Lung (tissue), 17 donors: ENCODE measurements at places on chromosomes 6 and 20. TPM values are rescaled to one million over a fixed set of nuclear protein-coding genes. Genes with fewer than 3 reads are reported as not detected.

The NR2E1 gene
- total RNA-seq = not detected

The CLDN20 gene
- total RNA-seq = not detected

The USP49 gene
- total RNA-seq = 8.6 TPM

The TENT5A gene
- total RNA-seq = 12.0 TPM

The MAFB gene
- total RNA-seq = 65.0 TPM

The HLA-DPA1 gene
- 321 TPM for total RNA-seq

The KCNS1 gene
- total RNA-seq = 3.0 TPM

The ZBTB12 gene
- total RNA-seq = 6.4 TPM

The ABHD12 gene
- total RNA-seq = 34.3 TPM

The PNLDC1 gene
- 0.28 TPM for total RNA-seq

The KHDC1 gene
- 3.0 TPM for total RNA-seq

The LIME1 gene
- 9.0 TPM for total RNA-seq

DNA sequence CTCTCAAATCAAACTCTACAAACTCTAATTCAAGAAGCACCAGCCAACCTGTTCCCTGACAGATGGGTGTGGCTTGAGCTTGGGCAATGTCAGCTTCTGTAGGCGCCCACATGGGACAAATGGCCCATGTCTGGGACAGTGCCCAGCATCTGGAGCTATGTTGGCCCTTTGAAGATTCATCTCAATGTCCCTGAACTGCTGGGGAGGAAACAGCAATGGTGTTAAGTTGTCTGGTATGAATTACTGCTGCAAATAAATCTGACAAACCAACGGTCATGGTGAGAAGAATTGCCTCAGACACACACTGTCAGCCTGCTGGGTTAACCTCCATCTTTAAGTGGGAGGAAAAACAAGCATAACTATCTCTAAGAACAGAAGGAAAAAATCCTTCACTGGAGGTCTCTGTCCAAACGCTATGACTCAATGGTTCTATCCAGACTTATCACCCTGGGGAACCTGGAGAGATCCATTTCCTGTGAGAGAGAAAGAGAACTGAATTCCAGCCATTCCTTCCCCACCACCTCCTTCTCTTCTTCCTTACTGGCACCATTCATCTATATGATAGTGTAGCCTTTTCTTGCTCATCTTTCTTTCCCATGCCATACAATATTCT is 274.9 kb downstream of the CDH26 start:
- no peak for DNase-seq

GRCh38 chr6:38067263-38067980 is 247.9 kb downstream of the ZFAND3 start:
- DNase-seq = no peak

DNA sequence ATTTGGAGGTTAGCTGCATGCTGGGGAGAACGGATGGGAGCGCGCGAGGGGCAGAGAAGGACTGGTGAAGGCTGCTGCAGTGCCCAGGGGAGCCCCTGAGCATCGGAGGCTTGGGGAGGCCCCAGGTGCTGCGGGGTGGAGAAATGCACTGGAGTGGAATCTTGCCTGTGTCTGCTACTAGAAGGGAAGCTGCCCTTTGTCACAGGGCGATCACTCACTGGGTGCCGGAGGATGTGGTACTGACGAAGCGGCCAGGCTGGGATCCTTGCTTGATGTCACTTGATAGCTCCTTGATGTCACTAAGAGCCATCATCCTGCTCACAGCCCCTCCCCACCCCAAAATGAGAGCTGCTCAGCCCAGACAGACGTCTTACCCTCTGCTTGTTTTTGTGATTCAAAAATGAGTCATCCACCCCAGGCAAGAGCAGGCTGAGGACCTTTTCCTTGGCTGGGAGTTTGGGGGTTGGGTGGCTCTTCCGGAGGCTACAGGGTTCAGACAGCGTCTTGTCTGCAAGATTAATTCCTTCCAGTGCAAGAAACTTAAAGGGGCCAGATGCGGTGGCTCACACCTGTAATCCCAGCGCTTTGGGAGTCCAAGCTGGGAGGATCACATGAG is 62.6 kb upstream of the PMEPA1 start:
- DNase-seq = no peak

GRCh38 chr6:73050706-73051105 is 174.6 kb downstream of the KHDC1L start:
- no peak for DNase-seq

GRCh38 chr20:3431109-3431508 is 23.6 kb upstream of the DNAAF9 start:
- no peak for DNase-seq

- no peak for DNase-seq
Observed at GRCh38 chr6:22146678-22146930, 150.2 kb downstream of the PRL start.

- DNase-seq = no peak
Observed at GRCh38 chr6:33993653-33994471, 152.0 kb downstream of the GRM4 start.

- DNase-seq = no peak
Observed at GRCh38 chr6:53646606-53647005, 18.9 kb downstream of the KLHL31 start.

DNA sequence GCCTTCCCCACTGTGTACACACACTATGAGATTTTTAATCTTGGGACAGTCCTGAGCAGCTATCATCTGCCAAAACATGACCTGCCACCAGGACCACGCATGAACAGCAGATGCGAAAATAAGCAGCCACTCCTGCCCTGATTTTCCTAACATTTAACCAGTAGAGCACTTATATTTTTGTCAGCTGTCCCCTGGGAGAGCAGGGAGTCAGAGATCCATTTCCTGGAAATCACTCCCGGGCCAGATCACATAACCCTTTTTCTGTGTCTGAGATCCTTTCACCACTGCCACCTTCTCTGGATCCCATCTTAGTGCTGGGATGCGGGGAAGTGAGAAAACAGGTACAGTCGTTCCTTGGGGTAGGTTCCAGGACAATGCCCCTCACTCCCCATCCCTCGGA is 5.7 kb downstream of the SDCBP2 start:
- no peak for DNase-seq

GRCh38 chr6:108102965-108103364 is 28.4 kb upstream of the OSTM1 start:
- DNase-seq = no peak

DNA sequence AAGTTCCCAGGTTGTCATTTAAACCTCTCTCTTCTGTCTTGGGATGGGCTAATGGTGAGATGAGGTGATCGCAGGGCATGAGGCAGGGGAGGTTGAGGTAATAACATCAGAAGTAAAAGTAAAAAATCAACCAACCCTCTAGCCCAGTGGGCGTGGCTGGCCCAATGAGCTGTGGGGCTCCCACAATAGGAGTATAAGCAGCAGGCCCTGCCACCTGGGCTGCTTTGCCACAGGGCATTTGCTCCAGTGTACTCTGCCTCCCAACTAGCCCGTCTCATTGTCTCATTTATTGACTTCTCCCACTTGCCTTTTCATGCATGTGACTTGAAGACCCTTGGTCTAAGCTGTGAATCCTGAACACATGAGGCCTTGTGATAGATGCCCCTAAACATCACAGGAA is 62.8 kb downstream of the PHACTR3 start:
- no peak for DNase-seq

DNA sequence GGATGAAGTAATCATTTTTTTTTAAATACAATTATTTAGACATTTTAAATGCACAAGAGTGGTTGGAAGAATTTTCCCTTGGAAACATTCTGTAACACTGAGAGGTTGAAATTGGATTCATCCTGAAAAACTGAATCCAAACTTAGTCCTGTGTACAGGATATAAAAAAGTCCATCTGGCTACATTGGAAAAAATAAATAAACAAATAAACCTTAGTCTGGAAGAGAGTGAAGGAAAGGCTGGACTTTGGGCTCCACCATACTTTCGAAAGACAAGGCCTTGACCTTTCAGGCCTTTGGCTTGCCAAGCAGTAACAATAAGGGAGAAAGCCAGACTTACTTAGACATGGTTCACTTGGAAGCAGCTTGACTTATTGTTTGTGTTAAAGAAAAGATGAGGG is 664.3 kb downstream of the TENT5A start:
- DNase-seq = peak; percentile 27

DNA sequence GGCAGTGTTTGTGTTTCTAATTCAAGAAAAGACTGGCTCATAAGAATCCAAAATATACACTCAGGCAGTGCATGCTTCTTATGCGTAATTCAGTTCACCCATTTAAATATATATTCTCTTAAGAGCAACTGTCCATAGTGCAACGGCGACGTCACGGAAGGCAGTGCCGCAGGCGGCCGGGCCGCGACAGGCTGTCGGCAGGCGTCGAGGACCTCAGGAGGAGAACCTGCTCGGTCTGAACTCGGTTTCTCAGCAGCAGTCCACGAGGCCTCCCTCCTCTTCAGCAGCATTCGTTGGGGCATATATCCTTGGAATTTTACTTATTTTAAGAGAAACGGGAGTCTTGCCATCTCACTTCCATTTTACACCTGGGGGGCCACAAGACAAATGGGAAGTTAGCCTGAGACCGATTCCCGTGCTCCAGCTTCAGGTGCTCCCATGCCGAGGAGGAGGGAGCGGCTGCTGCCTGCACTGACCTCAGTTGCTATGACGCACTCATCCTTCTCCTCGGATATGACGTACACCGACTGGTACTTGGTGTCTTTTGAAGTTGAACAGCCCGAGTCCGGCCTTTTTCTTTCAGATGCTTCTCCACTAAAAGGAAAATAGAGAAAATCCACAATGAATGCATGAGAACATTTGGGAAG is 8.2 kb downstream of the DLL1 start:
- no peak for DNase-seq

- no peak for DNase-seq
Observed at GRCh38 chr6:40485795-40486194, 101.4 kb downstream of the LRFN2 start.

- DNase-seq = peak; percentile 42
Observed at GRCh38 chr20:64232794-64233193, 22.8 kb upstream of the PCMTD2 start.

DNA sequence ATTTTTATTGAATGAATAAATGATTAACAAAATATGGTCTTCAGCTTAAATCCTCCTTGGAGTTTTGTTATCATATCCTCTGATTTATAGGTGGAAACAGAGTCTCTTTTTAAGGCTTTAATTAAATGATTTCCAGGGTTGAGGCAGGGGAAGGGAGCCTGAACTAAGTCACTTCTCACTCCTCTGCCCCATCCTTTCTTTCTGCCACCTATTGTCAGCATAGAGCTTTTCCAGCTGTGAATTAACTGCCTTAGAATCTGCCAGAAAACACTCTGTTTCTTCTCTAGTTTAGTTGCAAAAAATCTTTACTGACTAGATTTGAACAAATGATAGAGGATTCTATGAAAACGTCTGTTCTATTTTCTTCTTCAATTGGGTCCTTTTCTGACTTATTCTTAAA is 9.8 kb downstream of the OGFRL1 start:
- DNase-seq = no peak

- DNase-seq = no peak
Observed at GRCh38 chr6:117272032-117272866, 6.9 kb downstream of the VGLL2 start.

DNA sequence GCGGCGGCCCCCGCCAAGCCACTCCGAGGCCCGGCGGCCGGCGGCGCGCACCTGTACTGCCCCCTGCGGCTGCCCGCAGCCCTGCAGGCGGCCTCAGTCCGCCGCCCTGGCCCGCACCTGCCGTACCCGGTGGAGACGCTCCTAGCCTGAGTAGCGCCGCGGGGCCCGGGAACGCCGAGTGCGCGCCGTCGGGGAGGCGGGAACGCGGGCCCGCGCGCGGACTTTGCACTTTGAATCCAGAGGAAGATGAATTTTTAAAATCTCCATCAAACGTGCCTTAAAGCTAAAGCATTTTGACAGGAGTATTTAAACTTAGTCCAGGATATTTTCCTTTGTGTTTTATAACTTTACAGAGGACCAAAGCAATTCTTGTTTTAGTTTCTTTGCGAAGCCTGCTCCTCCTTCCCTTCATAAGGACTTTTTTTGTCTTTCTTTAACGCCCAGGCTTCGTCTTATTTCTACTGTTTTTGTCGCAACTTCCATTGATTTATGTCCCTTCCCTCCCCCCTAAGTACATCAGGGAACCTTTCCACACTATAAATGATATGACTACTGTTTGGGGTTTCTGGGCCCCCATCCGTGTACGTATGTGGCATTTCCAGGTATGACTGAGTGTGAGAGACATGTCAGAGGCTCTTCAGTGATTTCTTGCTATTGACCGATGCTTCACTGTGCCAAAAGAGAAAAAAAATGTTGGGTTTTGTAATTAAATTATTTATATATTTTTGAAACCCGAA is 2.0 kb downstream of the FOXQ1 start:
- DNase-seq = no peak

GRCh38 chr20:40192081-40192480 is 497.0 kb downstream of the MAFB start:
- DNase-seq = no peak

- DNase-seq = peak; percentile 90
Observed at GRCh38 chr20:5845681-5846615, 95.7 kb downstream of the SHLD1 start.

- peak; percentile 50 for DNase-seq
Observed at GRCh38 chr6:21348504-21349195, 244.9 kb upstream of the SOX4 start.

GRCh38 chr20:34990231-34990630 is 34.6 kb downstream of the MYH7B start:
- DNase-seq = no peak

- DNase-seq = peak; percentile 37
Observed at GRCh38 chr6:135540207-135540840, 42.8 kb upstream of the AHI1 start.

- DNase-seq = peak; percentile 57
Observed at GRCh38 chr6:28807682-28808280, 116.0 kb downstream of the TRIM27 start.

DNA sequence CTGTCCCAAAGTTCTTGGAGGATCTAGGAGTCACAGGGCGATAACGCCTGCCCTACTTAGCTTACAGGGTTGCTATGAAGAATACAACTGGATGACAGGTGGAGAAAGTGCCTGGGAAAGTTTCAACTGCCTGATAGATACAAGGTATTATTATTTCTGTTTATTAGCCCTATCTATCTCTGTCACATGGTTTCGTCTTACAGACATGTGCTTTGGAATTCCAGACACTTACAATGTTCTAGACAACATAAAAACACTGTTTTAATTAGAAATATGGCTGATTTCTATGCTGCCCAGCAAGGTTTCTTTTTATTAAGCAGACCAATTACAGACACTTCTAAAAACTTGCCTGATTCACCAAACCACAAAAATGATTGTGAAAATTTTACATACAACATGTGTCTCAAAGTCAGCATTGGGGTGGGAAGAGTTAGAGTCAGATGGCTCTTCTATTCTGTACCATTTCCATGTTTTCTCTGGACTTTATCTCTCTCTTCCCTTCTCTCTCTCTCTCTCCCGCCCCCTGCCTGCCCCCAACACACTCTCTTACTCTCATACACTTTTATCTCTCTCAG is 50.0 kb downstream of the GJA10 start:
- DNase-seq = no peak

GRCh38 chr6:128557081-128557480 is 36.7 kb upstream of the PTPRK start:
- DNase-seq = peak; percentile 88
